IMR-90 (cell line): ENCODE measurements at places on chromosomes 6 and 20. TPM values are rescaled to one million over a fixed set of nuclear protein-coding genes. Genes with fewer than 3 reads are reported as not detected.

Gene ROS1
- total RNA-seq = under 0.01 TPM in 2 replicates

GRCh38 chr20:16364320-16364687 is 208.9 kb downstream of the KIF16B start:
- no peak for DNase-seq

DNA sequence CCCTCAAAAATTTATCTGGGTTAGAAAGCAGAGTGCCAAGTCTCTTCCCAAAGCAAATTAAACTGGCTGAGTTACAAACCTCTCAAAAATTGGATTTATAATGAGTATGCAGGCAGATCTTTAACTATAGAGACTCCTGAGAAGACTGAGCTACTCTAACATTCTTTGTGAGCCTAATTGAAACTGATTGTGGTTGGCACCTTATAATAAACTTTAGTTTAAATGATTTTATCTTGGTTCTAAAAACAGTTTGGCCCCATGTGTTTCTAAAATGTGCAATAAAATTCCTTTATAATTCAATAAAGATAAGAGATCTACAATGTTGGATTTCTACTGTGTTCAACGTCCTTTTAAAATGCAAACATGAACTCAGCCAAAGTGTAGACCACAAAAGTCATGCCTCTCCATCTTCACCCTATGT is 480.2 kb upstream of the RNF217 start:
- DNase-seq = no peak

- DNase-seq = no peak
These were observed 1279.8 kb downstream of the EPHA7 start for GRCh38 chr6:92139601-92140000.
